ENCODE measurements at places on chromosomes 7 and 10.

GRCh38 chr10:122729126-122729525 is 29.5 kb upstream of the C10orf120 start:
- DNase-seq = no peak

GRCh38 chr7:26182283-26182682 is 18.3 kb downstream of the HNRNPA2B1 start:
- DNase-seq = no peak

GRCh38 chr7:49624611-49625010 is 148.8 kb upstream of the VWC2 start:
- no peak for DNase-seq

- no peak for DNase-seq
These were observed 15.3 kb upstream of the LRRC72 start for GRCh38 chr7:16511314-16511713.

DNA sequence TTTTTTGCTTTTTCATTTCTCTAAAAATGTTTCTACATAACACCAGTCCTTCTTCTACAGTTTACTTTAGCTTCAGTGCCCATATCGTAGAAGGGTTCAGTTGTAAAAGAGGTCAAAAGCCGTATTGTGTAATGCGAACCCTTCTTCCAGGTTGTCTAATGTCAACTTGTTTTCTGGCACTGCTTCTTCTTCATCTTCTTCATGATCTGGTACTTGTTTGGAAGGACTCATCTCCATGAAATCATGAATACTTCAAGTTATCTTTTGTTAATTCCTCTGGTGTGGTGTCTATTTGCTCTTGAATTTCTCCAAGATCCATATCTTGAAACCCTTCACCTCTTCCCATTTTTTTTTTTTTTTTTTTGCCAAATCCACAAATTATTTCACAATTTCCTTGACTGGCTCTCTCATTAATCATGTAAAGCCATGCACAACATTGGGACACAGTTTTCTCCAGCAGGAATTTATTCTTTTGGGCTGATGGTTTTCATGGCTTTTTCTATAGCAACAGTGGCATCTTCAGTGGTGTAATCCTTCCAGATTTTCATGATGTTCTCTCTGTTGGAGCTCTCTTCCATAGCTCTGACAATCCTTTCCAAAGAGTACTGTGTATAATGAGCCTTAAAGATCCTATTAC is 85.1 kb downstream of the CPED1 start:
- DNase-seq = no peak

GRCh38 chr7:5633161-5634106 is 148.0 kb downstream of the RNF216 start:
- DNase-seq = no peak

DNA sequence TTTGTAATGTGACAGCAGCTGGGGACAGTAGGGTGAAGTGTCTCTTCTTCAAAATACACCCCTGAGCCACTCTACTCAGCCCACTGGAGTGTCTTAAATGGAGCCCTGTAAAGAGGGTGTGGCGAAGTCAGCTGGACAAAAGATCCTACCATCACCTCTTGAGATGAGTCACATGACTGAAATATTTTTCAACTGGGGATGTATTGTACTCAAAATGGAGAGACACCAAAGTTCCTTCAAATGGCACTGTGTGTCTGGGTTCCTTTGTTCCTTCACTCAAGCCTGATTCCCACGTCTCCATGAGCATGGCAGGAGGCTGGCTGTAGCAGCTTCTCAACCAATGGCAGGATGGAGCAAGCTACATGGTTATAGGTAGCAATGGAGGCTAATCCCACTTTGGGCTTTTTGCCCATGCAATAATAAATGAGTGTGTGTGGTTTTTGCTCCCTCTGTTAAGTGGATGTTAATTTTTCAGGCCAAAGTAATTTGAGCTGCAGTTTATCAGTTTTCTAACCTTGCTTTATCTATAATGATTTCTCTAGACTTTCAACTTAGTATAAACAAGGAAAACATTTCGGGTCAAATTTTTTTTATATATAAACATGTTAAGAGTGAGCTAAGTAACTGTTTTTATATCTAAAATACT is 68.2 kb downstream of the CLEC2L start:
- no peak for DNase-seq

GRCh38 chr7:106037489-106038176 is 74.5 kb downstream of the SYPL1 start:
- DNase-seq = no peak
